Activated CD4-positive, alpha-beta T cell treated with anti-CD3 and anti-CD28 coated beads, Interleukin-2, amount 10 ng/mL, durations not matched to agents 7 days and 5 days (primary cell): ENCODE measurements at places on chromosomes 11 and 22. TPM values are rescaled to one million over a fixed set of nuclear protein-coding genes. Genes with fewer than 3 reads are reported as not detected.

Gene GRAMD1B
- 35.3 TPM for total RNA-seq

Gene TMPRSS13
- total RNA-seq: 1.5 TPM

Gene UBE2L3
- total RNA-seq: 64.6 TPM

Gene PTPMT1
- total RNA-seq: 34.2 TPM

Gene C11orf91
- 0.25 TPM for total RNA-seq

Gene RFPL3
- not detected for total RNA-seq

Gene MAPK8IP2
- total RNA-seq: 0.29 TPM
